A549 treated with AZD2906 at 1 μM for 4 hours (cell line): ENCODE measurements at places on chromosomes 6 and 20. TPM values are rescaled to one million over a fixed set of nuclear protein-coding genes. Genes with fewer than 3 reads are reported as not detected.

The EDN3 gene
- 2.9 to 3.7 TPM (median 3.4 TPM) in 5 replicates for total RNA-seq

The LAMA4 gene
- total RNA-seq = 0.71 to 1.3 TPM (median 1.1 TPM) in 5 replicates

The EEF1A2 gene
- 138 to 177 TPM (median 153 TPM) in 5 replicates for total RNA-seq

The NHLRC1 gene
- total RNA-seq = 1.3 to 1.9 TPM (median 1.6 TPM) in 5 replicates

The COL20A1 gene
- 0.34 to 1.1 TPM (median 0.67 TPM) in 5 replicates for total RNA-seq

The NTSR1 gene
- total RNA-seq = 0.05 to 0.12 TPM (median 0.09 TPM) in 5 replicates

The LIME1 gene
- 3.7 to 10.8 TPM (median 9.0 TPM) in 5 replicates for total RNA-seq

The FOXS1 gene
- total RNA-seq = 0.21 to 0.53 TPM (median 0.30 TPM) in 5 replicates

The EPHA7 gene
- total RNA-seq = 0.03 to 0.13 TPM (median 0.06 TPM) in 5 replicates

The CCDC170 gene
- total RNA-seq = 0.05 to 0.14 TPM (median 0.08 TPM) in 5 replicates

The OPN5 gene
- total RNA-seq = not detected in 5 replicates

The DAAM2 gene
- total RNA-seq = 0.10 to 0.25 TPM (median 0.22 TPM) in 5 replicates

The SYTL3 gene
- total RNA-seq = 1.5 to 2.0 TPM (median 1.9 TPM) in 5 replicates

The HLA-DQB2 gene
- total RNA-seq = not detected in 5 replicates

The MEP1A gene
- not detected in 5 replicates for total RNA-seq

The DYNLT2 gene
- total RNA-seq = 0.45 to 0.63 TPM (median 0.49 TPM) in 5 replicates

The BFSP1 gene
- 3.7 to 4.2 TPM (median 4.0 TPM) in 5 replicates for total RNA-seq

The ADGRG6 gene
- 47.7 to 66.8 TPM (median 63.5 TPM) in 5 replicates for total RNA-seq

The AARS2 gene
- total RNA-seq = 5.6 to 8.2 TPM (median 6.8 TPM) in 5 replicates

The KLHDC3 gene
- total RNA-seq = 26.2 to 31.1 TPM (median 27.7 TPM) in 5 replicates

The TGM2 gene
- total RNA-seq = 368 to 554 TPM (median 506 TPM) in 5 replicates

The STXBP5 gene
- total RNA-seq = 11.4 to 21.1 TPM (median 16.1 TPM) in 5 replicates

The AKAP7 gene
- 2.1 to 3.5 TPM (median 3.3 TPM) in 5 replicates for total RNA-seq

The CCN2 gene
- total RNA-seq = 157 to 273 TPM (median 207 TPM) in 5 replicates

The ABHD16B gene
- total RNA-seq = not detected in 5 replicates
